T follicular helper cell (primary cell): ENCODE measurements at places on chromosomes 5 and 9.

DNA sequence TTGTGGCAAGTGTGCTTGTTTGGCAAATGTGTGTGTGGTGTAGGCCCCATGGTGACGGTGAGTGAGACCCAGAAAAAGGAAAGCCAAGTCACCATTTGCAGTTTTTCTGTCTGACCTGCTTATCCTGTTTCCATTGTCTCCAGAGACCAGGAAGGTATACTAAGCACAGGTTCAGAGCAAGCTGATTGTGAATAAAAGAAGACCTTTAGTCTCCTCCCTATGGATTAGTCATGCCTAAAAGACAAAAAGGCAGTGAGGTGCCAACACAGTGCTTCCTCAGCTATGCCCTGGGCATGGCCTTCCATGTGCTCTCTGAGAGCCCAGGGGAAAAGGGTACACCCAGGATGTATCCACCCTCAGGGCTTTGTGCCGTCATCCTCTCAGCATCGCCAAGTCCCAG, 49.2 kb upstream of the SHOC1 start:
- DNase-seq: no peak

DNA sequence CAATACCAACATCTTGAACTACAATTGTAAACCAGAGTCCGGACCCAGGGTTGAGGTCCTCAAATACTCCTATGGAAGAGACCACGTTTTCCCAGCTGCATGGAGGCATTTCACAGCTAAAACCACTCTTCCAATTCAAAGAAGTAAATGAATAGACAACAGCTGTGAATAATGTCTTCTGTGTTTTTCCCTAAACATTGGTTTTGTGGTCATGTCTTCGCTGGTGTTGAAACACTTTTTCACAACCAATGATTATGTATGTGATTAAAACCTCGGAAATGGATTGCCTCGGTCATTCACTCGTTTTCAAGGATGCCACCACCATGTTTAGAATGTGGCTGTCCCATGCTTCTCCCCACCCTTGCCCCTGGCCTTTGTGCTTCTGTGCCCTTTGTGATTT, 9.4 kb upstream of the TENT4A start:
- no peak for DNase-seq

GRCh38 chr5:157860898-157861890, 2.2 kb upstream of the CLINT1 start:
- no peak for DNase-seq

DNA sequence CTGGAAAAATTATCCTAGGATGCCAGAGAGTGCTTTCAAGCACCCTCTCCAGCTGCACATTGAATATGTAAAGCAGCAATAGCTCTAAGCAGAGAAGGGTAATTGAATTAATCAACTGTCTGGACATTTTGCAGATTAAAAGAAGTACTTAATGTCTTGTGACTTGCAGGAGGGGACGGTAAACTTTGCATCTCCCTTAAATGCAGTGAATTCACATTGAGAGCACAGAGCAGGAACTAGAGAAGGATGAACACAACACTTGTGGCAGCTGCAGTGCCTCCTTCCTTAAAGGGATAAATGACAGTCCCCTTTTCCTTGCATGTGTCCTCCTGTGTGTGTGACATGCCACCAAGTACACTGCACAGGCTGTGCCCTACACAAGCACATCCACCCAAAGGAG, 7.4 kb upstream of the CDK5RAP2 start:
- no peak for DNase-seq

DNA sequence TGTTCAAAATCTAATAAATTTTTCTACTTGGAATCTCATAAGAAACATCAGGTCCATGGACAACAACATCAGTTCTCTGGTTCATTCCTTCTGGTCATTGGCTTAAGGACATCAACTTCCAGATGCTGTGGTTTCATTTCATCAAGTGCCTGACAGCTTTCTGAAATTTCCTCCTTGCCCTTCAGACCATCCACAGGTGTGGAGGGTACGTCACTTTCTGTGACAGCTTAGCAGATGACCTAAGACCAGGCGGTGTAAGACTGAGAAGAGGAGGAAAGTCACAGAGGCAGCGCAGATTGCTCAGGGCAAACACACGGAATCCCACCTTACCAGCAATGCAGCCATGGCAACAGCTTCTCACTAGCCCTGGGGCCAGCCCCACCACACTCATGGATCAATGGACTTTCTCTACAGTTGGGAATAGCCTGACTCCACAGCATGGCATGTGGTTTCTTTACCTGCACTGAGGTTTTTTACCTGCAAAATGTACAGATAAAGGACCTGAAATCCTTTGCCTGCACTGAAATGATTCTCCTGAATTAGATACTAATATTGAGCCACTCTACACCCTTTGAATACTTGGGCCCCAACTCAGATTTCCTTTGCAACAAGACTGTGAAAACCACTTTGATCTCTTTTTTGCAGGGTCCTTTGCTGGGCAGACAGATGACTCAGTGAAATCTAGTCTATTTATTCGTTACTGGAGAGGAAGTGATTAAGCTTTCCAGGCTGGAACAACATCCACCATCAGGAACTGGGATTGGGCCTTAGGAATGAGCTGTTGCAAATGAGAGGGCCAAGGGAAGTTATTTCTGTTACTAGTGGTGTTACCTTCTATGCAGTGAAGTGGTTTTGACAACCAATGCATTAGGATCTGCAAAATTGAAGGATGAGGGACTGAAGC, 26.9 kb downstream of the TICAM2 start:
- DNase-seq: no peak

DNA sequence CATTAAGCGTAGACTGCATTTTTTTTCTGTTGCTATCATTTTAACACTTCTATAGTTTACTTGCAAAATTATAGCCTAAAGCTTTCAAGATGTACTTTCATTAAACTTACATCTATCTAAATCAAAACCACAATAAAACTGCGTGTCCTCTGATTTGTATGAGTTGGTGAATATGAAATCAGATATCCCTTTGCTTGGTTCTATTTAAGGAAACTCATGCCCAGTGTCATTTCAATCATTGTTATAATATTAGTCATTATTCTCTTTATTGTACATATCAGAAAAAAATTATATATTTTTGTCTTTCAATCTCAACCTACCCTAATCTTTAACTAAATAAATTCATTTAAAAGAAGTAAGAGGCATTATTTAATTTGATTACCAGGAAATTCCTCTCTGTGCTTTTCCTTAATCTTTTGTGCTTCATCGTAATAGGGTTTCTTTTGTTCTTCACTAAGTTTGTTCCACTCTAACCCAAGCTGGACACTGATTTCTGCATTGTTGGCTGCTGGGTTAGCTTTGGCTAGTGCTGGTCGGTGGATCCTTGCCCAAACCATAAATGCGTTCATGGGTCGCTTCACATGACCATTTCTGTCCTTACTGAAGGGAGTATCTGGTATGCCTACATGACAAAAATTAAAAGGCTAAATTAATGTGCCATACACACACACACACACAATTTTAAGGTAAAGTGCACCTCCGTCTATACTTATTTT, 3.8 kb downstream of the SOX30 start:
- no peak for DNase-seq

- peak; percentile 72 for DNase-seq
Measured at GRCh38 chr9:129887334-129888292, 52.4 kb downstream of the USP20 start.

DNA sequence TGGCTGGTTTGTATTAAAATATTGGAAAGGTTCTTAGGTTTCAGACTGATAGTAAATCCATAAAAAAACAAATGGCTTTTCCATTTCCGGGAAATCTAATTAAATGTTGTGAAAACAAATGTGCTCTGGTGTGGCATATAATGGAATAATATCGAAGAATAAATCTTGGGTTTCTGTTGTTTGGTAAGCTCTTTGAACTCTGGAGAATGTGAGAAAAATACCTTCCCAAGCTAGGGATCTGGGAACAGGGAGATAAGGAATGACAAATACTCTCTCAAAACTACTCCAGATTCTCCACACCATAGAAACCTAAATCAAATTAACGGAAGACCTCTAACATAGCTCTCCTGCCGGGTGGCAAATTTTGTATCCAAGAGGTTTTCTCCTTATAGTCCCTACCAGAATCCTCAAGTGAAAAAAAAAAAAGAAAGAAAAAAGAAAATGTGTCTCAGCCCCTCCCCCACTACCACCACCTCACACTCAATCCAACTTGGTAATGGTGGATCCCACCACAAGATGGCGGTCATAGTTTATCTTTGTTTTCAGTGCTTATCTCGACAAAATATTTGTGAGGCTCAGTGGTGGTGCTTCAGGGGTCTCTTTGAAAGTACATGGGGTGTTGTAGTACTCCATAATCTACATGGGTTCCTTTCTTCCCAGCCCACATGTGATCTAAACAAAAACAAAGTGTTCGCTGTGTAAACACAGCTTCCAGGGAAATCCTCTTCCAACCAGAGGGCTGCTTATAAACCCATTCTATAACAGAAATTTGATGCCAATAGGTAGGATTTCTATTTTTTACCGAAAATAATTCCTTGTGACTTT, 54.5 kb upstream of the FST start:
- DNase-seq: no peak

- no peak for DNase-seq
Measured at GRCh38 chr9:127485995-127486394, 34.7 kb downstream of the LRSAM1 start.

- no peak for DNase-seq
Measured at GRCh38 chr5:35199886-35200285, 30.4 kb downstream of the PRLR start.

GRCh38 chr5:55680353-55680752, 31.8 kb downstream of the SLC38A9 start:
- DNase-seq: no peak

GRCh38 chr5:127757576-127757975, 54.4 kb downstream of the CCDC192 start:
- DNase-seq: no peak

GRCh38 chr5:139911425-139912120, 116.0 kb downstream of the PSD2 start:
- DNase-seq: no peak

DNA sequence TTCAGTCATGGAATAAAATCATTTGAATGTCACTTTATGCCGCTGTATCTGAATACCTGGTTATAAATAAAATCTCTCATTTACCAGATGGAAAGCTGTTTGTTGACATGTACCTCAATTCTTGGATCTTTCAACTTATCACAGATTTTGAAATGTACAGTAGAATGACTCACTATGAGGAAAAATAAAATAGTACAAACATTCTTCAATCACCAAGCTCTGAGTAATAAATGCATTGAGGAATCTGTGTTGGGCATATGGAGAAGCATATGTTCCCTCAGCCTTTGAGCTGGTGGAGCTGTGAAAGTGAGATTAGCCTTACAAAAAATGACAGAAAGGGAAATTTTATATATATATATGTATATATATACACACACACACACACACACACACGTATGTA, 175.4 kb downstream of the KIAA0825 start:
- DNase-seq: no peak

DNA sequence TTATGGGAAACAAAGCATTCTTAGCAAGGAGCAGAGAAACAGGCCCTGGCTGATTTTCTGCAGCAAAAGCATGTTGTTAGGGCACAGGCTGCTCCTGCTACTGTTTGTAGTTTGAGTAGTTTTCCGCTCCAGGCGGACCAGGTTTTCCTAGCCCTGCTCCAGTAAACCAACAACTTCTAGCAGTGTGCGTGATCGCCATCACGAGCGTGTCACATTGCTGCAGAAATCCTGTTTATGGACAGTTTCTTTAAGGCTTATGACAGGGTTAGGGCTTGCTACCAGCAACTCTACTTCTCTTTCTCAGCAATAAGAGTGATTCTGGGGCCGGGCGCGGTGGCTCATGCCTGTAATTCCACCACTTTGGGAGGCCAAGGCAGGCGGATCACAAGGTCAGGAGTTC, 803.9 kb upstream of the CDH10 start:
- no peak for DNase-seq

- no peak for DNase-seq
Measured at GRCh38 chr9:123085916-123086315, 52.4 kb downstream of the GPR21 start.

GRCh38 chr5:106521701-106522100, 1149.0 kb downstream of the EFNA5 start:
- DNase-seq: no peak

GRCh38 chr5:169869066-169869465, 111.2 kb downstream of the INSYN2B start:
- DNase-seq: no peak

DNA sequence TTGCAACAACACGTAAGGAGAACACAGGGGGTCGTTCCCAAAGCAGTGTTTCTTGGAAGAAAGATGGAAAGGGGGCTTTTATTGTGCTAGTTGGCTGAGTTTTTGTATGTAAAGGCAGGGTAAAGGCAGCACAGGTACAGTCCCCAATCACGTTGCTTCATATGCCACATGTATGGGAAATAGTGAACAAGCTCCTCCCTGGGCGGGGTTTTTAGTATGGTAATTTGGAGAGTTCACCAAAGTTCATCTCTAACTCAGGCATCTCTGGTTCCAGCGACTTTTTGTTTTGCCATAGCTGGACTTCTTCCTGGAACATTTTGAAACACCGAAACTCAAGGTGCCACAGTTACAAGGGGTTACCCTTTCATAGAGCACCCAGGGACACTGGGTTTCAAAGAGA, 133.9 kb downstream of the CAAP1 start:
- no peak for DNase-seq

GRCh38 chr9:14908295-14909180, 1.7 kb downstream of the FREM1 start:
- no peak for DNase-seq

DNA sequence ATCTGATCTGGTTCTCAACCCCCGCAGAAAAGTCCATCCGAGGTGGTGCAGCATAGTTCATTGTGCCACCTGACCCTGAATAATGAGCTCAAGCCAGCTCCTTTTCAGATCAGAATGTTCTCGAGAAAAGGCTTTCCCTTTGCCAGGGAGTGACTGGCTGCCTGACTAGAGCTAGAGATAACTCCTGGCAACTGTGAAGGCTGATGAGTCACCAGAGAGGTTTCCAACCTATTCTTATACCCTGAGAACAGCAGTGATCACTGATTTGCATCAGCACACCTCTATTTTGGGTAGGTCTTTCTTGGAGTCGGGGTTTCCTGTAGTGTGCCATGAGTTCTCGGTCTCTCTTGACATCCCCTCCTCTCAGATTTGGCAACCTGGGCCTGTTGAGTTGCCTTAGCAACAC, 127.9 kb downstream of the PIK3R1 start:
- no peak for DNase-seq

- DNase-seq: peak; percentile 6
Measured at GRCh38 chr5:159915904-159916840, at the start of gene ADRA1B. TSS of gene ADRA1B (plus strand) at chr5:159916482. CDS start at chr5:159916906, 424 bp downstream.

DNA sequence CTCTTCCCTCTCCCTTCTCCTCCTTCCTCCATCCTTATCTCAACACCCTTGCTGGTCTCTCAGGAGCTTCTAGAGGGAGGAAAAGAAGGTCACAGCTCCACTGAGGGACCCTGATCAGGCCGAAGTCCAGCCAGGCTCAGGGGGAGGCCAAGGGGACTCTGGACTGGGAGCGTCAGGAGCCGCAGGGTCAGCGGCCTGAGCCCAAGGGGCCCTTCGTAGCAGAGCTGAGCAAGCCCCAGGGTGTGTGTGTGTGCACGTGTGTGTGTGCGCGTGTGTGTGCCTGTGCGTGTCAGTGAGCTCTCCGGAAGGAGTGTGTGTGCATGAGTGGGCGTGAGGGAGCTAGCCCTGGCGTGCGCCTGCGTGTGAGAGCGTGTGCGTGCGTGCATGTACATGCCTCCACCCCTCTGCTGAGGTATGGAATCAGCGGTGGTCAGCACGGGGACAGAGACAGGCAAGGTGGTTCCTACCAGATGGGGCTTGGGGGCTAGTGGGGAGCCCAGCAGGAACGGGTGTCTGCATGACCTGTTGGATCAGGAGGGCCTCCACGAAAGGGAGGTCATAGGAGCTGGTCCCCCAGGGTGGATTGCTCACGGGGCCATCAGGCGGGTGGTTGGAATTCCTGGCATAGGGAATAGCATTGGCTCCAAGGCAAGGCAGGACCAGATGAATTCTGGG, 10.0 kb upstream of the AGPAT2 start:
- DNase-seq: no peak

GRCh38 chr9:12859704-12860251, 85.0 kb downstream of the LURAP1L start:
- DNase-seq: no peak
